Peyer's patch (tissue), 4 donors: ENCODE measurements at places on chromosomes 7 and 10. TPM values are rescaled to one million over a fixed set of nuclear protein-coding genes. Genes with fewer than 3 reads are reported as not detected.

Gene HPS6
- 22.9 TPM for total RNA-seq

Gene SLC26A4
- total RNA-seq, result not detected

Gene FAM237B
- total RNA-seq, result not detected

Gene SLC26A5
- total RNA-seq, result not detected

Gene PITX3
- total RNA-seq, result not detected

Gene OPN1SW
- not detected for total RNA-seq

Gene CAMK2B
- 2.7 TPM for total RNA-seq

Gene CTAGE4
- total RNA-seq, result 33.4 TPM

Gene C10orf105
- total RNA-seq, result not detected

Gene CAMK1D
- total RNA-seq, result 6.4 TPM

Gene CASTOR2
- 6.6 TPM for total RNA-seq

Gene ITIH5
- total RNA-seq, result 1.9 TPM

Gene PSD
- total RNA-seq, result 14.3 TPM

Gene SFTPA1
- total RNA-seq, result not detected

Gene GALNT17
- total RNA-seq, result 0.88 TPM

Gene PSMA2
- total RNA-seq, result 66.8 TPM

Gene TET1
- 1.2 TPM for total RNA-seq

Gene HDAC9
- 6.0 TPM for total RNA-seq

Gene REPIN1
- total RNA-seq, result 209 TPM

Gene TMEM139
- total RNA-seq, result 162 TPM

Gene TEX36
- not detected for total RNA-seq

Gene SERPINE1
- total RNA-seq, result 3.0 TPM

Gene GPRIN2
- total RNA-seq, result 39.9 TPM

Gene NUTM2B
- total RNA-seq, result not detected

Gene MRLN
- total RNA-seq, result not detected

Gene ZNF853
- 2.0 TPM for total RNA-seq

Gene TUBB8
- not detected for total RNA-seq

Gene ITPRID1
- total RNA-seq, result 7.4 TPM

Gene FGFR2
- total RNA-seq, result 12.9 TPM

Gene SPDYE11
- not detected for total RNA-seq
